SW 1271 (cell line): ENCODE measurements at places on chromosomes 3 and 15.

- DNase-seq, result no peak
These were observed 248.1 kb downstream of the KLF13 start for GRCh38 chr15:31574766-31575165.

DNA sequence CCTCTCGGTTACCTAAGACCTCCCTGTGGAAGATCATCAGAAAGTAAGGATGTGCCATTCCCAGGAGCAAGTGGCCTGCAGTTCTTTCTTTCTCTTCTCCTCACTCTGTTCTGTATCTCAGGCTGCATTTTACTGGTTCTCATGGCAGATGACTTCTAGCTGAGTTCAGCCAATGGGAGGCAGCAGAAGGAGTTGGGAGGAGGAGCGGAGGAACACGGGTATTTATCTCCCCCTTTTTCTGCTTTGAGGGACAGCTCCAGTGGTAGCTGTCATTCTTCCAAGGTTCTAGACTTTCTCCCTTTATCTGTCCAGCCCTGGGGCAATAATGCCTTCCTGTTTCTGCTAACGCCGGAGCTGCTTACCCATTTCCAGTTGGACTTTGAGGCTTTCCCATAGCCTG is 339.9 kb downstream of the NR2F2 start:
- DNase-seq, result no peak

DNA sequence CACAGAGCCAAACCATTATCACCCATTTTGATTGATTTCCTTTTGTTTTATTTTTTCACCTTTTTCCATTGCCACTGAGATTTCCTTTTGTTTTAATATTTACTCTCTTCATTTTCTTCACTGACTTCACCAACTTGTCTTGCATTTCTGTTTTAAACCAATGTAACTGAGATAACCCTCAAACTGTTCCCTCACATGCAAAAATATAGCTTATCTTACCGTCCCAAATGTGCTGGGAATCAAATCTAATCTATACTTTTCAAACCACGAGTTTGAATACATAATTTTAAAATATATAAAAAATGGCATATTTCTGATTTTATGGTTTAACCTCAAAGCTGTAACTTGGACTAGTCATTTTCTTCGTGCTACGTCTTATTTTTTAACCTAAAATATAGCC is 143.8 kb downstream of the PLD1 start:
- DNase-seq, result no peak

DNA sequence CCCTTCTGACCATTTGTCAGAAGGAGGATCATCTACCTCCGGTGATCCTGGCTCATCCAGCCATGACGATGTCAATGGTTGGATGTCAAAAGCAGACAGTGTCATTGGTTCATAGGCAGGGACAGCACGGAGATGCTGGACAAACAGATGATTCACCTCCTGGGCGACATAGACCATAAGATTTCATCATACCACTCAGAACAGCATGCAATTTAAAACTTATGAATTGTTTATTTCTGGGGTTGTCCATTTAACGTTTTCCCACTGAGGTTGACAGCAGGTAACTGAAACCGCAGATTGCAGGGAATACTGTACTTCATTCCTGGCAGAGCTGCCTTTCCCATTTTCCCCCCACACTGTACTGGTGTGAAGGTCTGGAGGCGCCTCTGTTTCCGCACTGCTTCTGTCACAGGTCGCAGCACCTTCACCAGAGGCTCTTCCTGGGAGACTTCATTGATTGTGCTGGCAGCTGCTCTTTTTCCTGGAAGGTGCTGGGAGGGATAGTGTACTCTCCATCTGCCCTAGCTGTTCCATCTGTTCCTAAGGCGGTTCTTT is 32.5 kb upstream of the TMOD3 start:
- no peak for DNase-seq

DNA sequence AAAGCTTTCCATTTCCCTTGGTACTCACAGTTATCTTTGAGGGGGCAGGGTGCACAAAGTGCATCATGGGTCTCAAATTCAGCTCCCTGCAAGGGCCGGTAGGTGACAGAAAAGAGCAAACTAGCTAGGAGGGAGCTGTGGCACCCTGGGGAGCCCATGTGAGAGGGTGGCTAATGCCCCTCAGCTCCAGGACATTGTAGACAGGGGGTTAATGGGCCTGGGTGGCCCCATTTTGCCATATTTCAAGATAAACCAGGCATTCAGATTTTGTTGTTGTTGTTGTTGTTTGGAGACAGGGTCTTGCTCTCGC is 3.7 kb upstream of the SLC6A6 start:
- DNase-seq, result no peak

- no peak for DNase-seq
These were observed 284.5 kb upstream of the SEMA6D start for GRCh38 chr15:47432826-47433225.

GRCh38 chr3:49333916-49334633 is 5.8 kb downstream of the USP4 start:
- DNase-seq, result no peak
